Cerebellar nuclear complex (tissue), 1 donor: ENCODE measurements at places on chromosomes 7 and 10.

DNA sequence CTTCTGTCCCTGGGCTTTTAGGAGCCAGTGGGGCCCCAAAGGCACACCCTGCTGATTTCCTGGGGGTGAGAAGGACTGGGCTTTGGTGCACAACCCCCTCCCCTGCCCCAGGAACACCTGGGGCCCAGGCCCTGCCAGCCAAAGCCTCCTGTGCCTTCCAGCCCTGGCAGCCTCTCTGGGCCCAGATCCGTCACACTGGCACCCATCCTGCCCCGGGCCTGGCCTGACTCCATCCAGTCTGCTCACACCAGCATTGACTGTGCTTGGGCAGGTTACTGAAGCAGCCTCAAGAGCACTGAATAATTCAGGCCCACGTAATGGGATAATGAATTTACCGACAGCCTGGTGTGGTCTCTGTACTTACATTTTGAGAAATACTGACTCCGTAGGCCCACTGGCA, 12.0 kb upstream of the COMTD1 start:
- DNase-seq = no peak

- DNase-seq = no peak
Measured at GRCh38 chr10:117997673-117998072, 49.1 kb downstream of the RAB11FIP2 start.

DNA sequence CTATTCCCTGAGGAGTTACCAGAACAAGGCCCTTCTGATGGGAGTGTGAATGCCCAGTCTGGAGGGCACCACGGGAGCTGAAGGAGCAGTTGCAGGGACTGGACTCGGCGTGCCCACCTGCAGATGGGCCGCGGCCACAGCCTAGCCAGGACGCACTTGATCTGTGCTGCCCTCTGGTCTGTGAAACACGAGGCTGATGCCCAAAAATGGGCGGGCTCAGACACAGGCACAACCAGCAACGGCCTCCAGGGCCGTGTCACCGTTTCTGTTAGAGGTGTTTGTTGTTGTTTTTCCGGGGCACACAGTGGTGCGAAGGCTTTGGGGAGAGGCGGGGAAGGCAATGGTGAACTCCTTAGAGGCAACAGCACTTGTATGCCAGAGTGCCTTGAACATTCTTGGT, 235.8 kb downstream of the DNAJB6 start:
- no peak for DNase-seq

GRCh38 chr7:144452064-144452463, 48.6 kb upstream of the NOBOX start:
- no peak for DNase-seq
